Lower lobe of right lung (tissue), 2 donors: ENCODE measurements at places on chromosomes 1 and 21. TPM values are rescaled to one million over a fixed set of nuclear protein-coding genes. Genes with fewer than 3 reads are reported as not detected.

The DPM3 gene
- total RNA-seq, result 62.3 TPM

The TRNP1 gene
- 15.3 TPM for total RNA-seq

The RPTN gene
- not detected for total RNA-seq

The MTF2 gene
- 20.2 TPM for total RNA-seq

The LYPLAL1 gene
- 41.6 TPM for total RNA-seq

The NBPF4 gene
- not detected for total RNA-seq

The HCRTR1 gene
- total RNA-seq, result not detected

The HSD3B2 gene
- total RNA-seq, result not detected

The TEKT2 gene
- 9.3 TPM for total RNA-seq

The HSD11B1 gene
- 11.6 TPM for total RNA-seq

The LYPD8 gene
- not detected for total RNA-seq

The KCNA3 gene
- 19.4 TPM for total RNA-seq

The PLA2G2D gene
- total RNA-seq, result 0.27 TPM

The SPATA17 gene
- 4.0 TPM for total RNA-seq

The OPRD1 gene
- total RNA-seq, result not detected

The DENND2C gene
- 3.8 TPM for total RNA-seq

The AVPR1B gene
- total RNA-seq, result not detected
